ENCODE measurements at places on chromosomes 12 and 14. TPM values are rescaled to one million over a fixed set of nuclear protein-coding genes. Genes with fewer than 3 reads are reported as not detected.

DNA sequence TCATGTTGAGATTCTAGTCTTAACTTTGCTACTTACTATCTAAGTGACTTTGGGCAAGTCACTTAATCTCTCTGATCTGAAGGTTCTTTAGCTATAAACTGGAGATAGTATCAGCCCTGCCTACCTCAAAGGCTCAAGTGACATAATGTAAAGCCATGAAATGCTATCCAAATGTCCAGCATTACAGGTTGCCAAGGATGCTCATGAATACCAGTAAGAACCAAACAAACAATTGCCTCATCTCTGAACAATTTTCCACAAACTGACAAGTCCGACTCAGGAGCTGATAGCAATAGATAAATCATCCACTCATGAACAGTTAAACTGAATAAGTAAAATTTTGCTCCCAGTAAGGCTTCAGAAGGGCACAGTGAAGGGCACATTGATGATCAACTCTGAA lies 51.5 kb downstream of the LMNTD1 start:
- ATAC-seq, result no peak

AQP6 gene
- total RNA-seq, result not detected

DNA sequence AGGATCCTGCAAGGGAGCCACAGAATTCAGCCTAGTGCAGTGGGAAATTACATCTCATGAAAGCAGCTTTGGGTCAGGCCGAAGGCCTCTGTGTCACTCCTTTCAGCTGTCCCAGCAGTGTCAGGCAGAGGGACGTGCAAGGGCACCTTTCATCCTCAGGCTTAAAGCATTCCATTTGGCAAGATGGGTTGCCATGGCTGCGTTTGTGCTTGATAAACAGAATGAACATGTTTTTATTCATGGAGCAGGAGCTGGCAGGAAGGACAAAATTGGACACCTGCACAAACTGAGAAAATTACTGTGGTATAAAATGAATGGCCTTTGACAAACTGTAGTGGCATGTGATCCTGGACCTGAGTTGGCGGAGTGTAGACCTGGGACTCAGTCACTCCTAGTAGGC lies 29.4 kb downstream of the ACAD10 start:
- no peak for ATAC-seq

RNASE1 gene
- 87.2 TPM for total RNA-seq

GRCh38 chr12:52691076-52691840 lies 11.1 kb upstream of the KRT1 start:
- ATAC-seq, result peak; percentile 29

GRCh38 chr14:54580933-54581332 lies 14.0 kb downstream of the SAMD4A start:
- ATAC-seq, result no peak

- peak; percentile 31 for ATAC-seq
Measured at GRCh38 chr12:26135010-26135420, 10.2 kb upstream of the BHLHE41 start.

FLVCR2 gene
- total RNA-seq, result 5.4 TPM

- no peak for ATAC-seq
Measured at GRCh38 chr14:105123981-105124765, 44.4 kb downstream of the JAG2 start.

- no peak for ATAC-seq
Measured at GRCh38 chr14:54200726-54201125, 196.1 kb upstream of the CDKN3 start.

CELA1 gene
- total RNA-seq, result not detected

- ATAC-seq, result no peak
Measured at GRCh38 chr12:2317772-2318171, 265.0 kb downstream of the CACNA1C start.

DNA sequence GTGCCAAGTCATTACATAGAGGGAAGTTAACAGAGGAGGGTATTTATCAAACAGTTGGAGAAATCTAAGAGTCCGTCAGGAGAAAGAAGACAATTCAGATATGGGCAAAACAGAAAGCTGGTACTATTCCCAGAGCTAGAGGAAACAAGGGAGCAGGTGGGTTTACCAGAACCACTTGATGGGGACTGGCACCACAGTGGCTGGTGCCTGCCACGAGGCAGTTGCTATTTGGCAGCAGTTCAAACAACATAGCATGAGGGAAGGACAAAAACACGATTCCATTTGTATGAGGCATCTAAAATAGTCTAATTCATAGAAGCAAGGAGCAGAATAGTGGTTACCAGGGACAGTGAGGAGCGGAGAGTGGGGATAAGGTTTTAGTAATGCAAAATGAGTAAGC lies 24.6 kb upstream of the KLRD1 start:
- ATAC-seq, result no peak

GRCh38 chr12:11941606-11942337 lies 129.0 kb upstream of the BCL2L14 start:
- no peak for ATAC-seq

DNA sequence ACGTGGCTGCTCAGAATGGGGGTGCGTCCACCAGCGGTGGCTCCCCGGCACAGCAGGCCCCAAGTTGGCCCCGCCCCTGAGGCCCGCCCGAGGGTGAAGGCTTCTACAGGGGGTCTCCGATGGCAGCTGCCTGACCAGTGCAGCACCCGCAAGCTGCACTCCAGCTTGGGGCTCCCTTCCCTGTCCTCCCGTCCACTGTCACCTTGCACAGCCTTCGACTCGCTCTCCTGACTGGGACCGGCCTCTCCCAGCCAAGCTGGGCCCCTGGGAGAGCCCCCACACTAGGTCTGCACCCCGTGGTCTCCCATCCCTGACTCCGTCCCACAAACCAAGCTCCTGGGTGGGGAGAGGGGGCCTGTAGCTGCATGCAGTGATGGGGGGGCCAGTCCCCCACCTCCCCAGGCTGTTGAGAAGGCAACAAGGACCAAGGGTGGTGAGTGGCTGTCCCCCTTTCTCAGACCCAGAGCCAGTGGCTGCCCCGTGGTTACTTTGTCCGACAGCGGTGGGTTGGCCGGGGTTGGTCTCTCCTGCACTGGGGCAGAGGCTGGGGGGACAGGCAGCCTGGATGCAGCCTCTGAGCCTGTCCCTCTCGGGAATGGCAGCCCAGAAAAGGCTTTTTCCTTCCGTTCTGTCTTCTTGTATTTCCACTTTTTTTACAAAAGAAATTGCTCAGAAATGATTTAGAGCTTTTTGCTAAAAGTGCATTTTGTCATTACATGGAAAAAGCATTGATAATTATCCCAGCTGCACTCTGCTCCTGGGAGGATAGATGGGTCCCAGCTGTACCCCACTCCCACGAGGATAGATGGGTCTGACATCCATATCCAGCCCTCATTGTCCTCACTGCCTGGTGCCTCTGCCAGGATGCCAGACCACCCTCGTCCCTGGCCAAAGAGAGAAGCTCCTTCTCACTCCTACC lies 217.0 kb downstream of the KIF26A start:
- no peak for ATAC-seq

SLC4A8 gene
- total RNA-seq, result 5.3 TPM

GRCh38 chr14:104600141-104600643 lies 4.4 kb downstream of the TMEM179 start:
- ATAC-seq, result no peak

DNA sequence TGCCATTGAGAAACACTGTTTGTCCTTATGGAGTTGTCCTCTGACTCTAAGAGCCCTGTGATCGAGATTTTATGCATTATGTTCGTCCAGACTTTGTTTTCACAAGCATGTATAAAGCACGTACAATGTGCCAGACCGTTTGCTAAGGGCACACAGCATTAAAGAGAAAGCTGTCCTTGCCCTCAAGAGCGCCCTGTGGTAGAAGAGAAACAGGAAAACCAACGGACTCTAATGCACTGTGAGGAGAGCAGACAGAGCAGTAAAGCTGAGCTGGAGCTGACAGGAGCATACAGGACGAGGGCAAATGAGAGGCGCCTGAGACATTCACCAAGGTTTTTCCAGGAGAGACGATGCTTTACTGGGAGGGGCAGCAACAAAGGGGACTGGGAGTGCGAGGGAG lies 66.2 kb upstream of the OVCH1 start:
- no peak for ATAC-seq

GRCh38 chr12:131989021-131989420 lies 39.3 kb downstream of the EP400 start:
- no peak for ATAC-seq

Data from gastroesophageal sphincter (tissue), 4 donors.